ENCODE measurements at places on chromosomes 3 and 15. TPM values are rescaled to one million over a fixed set of nuclear protein-coding genes. Genes with fewer than 3 reads are reported as not detected.

DNA sequence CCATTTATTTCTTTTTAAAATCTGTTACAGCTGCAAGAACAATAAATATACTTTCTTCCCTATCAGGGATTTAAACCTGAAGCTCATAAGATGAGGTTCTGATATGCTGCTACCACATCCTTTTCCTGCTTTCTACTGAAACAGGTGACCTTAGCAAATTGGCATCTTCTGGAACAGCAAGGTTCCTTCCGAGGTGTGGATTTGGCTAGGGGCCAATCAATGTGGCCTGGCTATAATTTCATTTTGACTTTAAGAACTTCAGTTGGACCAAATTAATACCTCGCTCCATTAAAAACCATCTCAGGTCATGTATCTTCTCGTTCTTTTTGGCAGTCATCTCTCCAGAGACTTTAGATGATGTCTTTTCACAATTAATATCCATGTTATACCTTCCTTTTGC lies 53.4 kb upstream of the C3orf80 start:
- DNase-seq: no peak

- no peak for DNase-seq
Measured at GRCh38 chr15:92934716-92935115, 34.6 kb downstream of the CHD2 start.

GRCh38 chr3:174431717-174432116 lies 427.4 kb upstream of the NAALADL2 start:
- no peak for DNase-seq

- no peak for DNase-seq
Measured at GRCh38 chr3:27384191-27384590, 15.0 kb upstream of the NEK10 start.

- no peak for DNase-seq
Measured at GRCh38 chr3:128607710-128608048, 42.9 kb downstream of the RPN1 start.

GRCh38 chr3:144189044-144189443 lies 217.4 kb downstream of the DIPK2A start:
- no peak for DNase-seq

TRPC1 gene
- 21.1 TPM for total RNA-seq

GALNT15 gene
- total RNA-seq: 62.2 TPM

CA12 gene
- total RNA-seq: 36.7 TPM

GNB4 gene
- total RNA-seq: 59.0 TPM

KBTBD13 gene
- 0.57 TPM for total RNA-seq

CPLX3 gene
- total RNA-seq: not detected
